ENCODE measurements at places on chromosomes 6 and 20.

DNA sequence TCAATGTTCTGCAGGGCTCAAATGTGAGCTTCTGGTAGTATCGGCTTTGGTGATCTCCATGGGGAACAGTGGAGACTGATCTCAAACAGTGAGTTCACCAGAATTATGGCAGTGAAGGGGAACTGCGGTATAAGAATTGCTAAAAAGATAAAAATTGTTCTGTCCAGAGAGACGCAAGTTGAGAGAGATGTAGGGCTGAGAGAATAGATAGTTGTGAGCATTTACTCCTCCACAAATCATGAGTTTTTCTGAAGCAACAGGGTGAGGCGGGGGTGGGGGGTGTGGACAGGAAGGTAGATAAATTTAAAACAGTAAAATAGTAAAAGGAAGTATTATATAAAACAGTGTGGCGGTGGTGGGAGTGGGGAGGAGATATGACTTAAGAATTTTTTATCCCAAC, 98.6 kb upstream of the NEDD9 start:
- ATAC-seq, result no peak

DNA sequence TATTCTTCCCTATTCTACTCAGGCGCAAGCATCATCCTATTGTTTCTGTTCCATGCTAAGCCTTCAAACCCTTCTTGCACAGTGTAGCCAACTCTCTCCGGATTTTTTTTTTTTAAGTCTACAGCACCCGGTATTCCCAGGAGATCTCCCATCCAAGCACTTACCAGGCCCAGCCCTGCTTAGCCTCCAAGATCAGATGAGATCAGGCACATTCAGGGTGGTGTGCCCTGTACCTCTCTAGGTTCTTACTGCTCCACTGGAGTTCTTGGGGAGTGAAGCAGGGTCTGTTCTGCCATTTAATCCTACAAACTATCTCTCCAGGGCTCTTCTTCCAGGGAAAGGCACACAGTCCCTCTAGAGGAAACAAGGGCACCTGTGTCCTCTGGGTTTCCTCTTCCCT, 14.9 kb upstream of the NUP153 start:
- ATAC-seq, result no peak

- ATAC-seq, result no peak
Measured at GRCh38 chr20:62790075-62790474, 6.2 kb upstream of the MRGBP start.

DNA sequence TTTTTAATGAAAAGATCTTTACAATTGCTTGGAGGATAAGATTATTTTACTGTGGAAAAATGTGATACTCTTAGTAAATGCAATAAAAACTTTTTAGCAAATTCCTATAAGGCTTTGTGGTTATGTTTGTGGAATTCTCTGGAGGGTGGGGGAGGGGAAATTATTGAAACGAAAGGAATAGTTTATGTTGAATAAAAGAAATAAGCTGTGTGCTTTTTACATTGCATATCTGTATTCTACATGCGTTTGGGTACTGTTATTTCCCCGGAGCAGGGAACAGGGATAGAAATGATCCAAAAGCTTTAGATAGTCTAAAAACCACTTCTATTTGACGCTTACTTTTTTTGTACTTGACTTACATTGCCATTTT, 143.8 kb downstream of the SLC16A10 start:
- no peak for ATAC-seq

- no peak for ATAC-seq
Measured at GRCh38 chr6:14354919-14355572, 237.5 kb downstream of the CD83 start.

DNA sequence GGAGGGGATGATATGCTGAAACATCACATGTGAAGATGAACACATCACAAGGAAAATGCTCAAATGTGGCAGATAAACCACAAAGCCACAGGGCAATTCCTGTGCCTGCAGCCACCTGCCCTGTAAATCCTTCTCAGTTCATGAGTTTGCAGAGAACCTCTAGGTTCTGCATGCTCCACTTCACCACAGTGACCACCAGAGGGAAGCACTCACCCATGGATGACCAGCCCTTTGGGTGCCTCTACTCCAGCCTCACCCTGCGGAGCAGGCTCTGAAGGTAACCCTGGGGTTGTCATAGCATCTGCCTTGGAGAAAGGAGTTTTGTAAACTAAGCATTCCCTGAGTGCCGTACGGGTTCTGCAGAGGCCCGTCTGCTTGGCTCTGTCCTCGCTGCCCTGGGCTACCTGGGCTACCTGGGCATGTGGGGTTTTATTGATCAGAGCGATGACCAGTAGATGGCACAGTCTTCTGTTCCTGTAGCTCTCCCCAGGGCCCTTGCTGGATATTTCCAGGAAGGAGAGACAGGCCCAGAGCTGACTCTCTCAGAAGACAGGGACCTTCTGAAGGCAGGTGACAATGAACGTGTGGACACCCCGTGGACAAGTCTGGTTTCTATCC, 31.7 kb upstream of the CST1 start:
- ATAC-seq, result no peak

DNA sequence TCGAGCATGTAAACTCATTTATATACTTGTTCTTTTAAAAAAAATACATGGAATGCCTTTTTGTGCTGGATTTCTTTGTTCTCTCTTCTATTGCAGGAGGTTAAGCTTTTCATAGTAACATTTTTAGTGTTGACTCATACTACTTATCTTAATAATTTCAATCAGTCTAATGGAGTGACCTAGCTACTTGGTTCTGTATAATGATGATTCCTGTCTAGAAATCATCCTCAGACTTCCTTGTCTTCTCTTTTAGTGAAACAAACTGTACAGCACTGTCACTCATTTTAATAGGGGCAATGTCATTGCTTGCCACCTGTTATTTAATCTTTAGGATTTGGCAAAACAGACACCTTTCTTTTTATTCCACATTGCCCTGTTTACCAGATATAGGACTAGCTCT, 62.3 kb downstream of the ADGRB3 start:
- ATAC-seq, result no peak
